ENCODE measurements at places on chromosomes 6 and 20.

DNA sequence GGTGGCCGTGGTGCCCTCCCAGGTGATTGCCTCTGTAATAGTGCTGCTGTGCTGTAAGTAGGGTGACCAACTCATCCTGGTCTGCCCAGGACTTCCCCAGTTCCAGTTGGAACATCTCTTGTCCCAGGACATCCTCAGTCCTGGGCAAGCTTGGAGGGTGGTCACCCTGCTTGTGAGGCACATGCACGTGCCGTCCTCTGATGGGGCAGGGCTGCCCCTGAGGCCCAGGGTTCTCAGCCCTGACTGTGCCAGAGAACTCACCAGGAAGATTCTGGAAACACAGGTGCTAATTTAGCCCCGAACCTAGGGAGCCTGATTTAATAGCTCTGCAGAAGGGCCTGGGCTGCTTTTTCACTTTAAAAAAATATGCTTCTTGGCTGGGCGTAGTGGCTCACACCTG, 120.9 kb upstream of the PHACTR3 start:
- DNase-seq = no peak

DNA sequence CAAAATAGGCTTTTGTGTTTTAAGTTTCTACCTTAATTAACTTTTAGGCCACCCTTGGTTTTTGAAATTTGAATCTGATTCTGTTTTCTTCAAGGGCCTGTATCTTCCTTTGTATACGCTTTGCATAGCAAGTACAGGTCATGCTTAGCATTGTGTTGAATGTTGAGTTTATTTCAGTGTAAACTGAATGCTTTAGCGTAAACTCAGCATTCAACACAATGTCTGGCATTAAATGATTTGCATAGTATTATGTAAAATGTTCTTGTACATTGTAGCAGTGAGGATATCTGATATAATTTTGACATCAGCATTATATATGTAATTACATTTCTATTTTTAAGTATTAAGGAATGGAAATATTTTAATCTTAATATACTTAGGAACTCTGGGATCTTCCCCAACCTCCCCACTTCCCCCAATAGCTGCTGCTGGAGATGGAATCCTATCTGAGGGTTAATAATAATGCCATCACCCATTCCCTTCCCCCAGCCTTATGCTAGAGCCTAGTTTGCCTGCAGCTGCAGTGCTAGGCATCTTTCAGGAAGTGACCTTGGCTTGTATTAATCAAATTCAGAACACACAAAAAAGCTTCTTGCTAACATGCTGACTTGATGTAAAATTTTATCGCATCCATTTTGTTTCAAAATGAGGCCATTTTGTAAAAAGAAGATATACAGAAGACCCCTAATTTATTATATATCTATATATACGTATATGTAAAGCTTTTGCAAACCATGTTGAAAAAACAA, 73.1 kb downstream of the NCOA3 start:
- DNase-seq = peak; percentile 45

DNA sequence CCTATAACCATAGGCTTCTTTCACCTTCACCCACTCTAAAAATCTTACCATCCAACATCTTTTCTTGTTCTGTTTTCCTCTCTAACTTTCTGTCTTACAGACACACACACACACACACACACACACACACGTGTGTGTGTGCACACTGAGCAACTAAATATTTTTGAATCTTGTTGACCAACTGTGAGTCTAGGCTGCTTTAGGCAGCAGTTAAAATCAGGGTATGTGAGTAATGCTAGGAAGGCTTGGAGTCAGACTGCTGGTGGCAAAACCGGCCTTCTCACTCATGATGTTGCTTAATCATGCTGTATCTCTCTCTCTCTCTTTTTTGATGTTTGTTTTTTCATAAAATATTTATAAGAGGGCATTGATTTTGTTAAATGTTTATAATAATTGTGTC, 103.1 kb upstream of the TBX18 start:
- DNase-seq = no peak

GRCh38 chr20:38117635-38118034, 47.4 kb downstream of the TGM2 start:
- DNase-seq = no peak

DNA sequence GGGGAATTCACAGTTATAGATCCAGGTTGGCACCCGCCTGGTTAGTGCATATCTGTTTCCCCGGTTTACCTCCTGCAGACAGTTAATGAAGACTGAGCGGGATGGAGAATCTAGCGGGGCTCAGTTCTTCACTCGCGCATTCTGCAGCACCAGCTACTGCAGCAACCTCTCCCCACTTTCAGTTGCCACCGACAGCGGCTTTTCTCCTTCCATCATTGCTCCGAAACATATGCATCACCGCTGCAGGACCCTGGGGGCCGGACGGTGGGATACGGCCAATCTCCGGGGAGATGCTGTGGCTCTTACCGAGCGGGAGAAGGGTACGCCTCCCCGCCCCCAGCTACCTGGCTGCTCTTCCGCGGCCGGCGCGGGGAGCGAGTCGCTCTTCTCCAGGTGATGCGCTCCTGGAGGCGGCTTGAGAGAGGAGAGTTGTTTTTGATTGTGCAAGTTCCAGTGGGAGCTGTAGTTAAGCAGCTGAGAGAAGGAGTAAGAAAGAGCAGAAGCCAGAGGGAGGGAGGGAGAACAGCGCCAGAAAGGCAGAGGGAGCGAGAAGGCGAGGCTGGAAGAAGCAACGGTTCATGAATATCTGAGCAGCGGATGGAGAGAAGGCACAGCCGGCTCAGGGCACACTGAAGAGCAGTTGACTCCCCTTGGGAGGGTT, at the start of gene SGK1:
SGK1 (minus strand) TSS at position 642 of the 661 bp plus-strand sequence. CDS start 652 bp downstream, outside the sequence.
- DNase-seq = peak; percentile 29

DNA sequence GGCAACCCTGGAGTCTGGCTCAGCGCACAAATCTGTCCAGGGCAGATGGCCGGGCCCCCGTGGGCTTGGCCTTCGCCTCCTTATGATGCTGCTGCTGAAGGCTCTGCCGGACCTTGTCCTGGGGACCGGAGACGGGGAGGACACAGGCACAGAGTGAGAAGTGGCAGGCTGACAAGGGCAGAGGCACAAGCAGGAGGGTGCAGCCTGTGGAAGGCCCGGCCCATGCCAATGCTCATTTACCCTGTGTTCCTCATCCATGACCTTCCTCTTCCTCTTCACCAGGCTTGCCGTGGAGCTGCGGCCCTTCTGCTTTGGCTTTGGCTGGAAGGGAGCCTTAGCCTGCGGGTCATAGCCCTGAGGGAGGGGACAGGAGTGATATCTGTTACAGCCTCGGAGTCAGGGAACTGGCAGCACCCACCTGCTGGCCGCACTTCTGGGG, 2.4 kb downstream of the B3GALT4 start:
- no peak for DNase-seq

- no peak for DNase-seq
Observed at GRCh38 chr6:143009851-143010250, 50.8 kb upstream of the AIG1 start.

DNA sequence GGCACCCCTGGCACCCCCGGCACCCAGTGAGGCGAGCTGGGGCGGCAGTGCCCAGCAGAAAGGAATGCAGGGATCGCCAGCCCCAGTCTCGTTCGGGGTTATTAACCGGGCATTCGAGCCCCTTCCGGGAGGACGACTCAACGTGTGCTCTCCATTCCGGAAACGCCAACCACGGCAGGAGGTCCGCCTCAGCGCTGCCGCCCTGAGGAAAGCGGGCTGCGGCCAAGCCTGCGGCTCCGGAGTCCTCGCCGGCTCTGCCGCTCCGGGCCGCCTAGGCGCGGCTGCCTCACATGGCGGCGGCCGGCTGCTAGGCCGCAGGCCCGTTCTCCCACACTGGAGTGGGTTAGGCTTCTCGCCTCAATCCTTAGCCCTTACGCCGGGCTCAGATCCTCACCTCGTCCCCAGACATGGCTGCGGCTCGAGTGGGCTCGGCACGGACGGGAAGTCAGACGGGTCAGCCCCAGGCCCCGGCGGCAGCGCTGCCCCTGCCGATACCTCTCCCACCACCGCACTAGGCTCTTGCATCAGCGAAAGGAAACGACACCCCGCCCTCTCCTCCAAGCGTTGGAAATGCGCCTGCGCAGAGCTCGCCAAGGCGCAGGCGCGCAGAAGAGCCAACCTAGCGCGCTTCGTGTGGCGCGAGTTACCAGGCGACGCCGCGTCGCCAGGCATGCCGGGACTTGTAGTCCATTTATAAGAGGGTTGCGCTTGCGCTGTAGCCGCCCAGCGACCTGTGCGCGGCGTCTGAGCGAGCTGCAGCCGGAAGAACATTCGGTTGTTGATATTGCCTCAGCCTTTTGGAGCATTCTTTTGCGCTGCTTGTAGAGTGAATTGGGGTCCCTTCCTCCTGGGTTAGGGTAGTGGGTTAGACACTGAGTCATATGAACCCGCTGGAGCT, at the start of gene EIF2S2:
EIF2S2 (minus strand) TSS at position 542 of the 898 bp plus-strand sequence; CDS start at position 409, 133 bp downstream.
- DNase-seq = peak; percentile 97

DNA sequence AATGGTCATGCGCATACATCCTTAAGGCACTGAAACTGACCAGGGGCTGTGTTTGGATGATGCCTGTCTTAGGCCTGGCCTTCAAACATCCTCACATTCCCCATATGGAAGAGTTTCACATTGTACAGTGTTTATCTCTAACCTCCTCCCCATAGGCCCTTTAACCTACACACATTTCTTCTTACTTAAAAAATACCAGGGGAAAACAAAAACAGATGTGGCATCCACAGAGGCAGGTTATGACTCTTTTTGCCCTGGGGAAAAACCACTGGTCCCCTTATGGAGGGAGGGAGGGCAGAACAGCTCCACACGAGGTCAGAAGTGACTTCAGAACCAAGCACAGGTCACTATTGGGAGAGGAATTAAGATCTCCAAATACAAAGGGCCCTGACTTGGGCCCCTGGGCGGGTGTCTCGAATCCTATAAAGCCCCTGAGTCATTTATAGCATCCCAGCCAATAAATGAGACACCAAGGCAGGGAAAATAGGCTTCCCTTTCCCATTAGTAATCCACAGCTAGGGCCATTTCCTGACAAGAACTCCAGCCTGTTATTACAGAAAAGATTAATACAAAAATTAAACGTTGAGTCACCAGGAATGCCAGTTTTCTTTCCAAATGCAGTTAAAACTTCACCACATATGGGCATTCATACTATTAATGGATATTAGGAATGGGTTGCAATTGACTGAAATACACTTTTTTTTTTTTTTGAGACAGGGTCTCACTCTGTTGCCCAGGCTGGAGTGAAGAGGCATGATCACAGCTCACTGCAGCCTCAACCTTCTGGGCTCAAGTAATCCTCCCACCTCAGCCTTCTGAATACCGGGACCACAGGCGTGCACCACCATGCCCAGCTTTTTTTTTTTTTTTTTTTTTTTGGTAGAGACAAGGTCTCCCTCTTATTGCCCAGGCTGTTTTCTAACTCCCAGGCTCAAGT, 107.2 kb downstream of the ATP9A start:
- DNase-seq = no peak

DNA sequence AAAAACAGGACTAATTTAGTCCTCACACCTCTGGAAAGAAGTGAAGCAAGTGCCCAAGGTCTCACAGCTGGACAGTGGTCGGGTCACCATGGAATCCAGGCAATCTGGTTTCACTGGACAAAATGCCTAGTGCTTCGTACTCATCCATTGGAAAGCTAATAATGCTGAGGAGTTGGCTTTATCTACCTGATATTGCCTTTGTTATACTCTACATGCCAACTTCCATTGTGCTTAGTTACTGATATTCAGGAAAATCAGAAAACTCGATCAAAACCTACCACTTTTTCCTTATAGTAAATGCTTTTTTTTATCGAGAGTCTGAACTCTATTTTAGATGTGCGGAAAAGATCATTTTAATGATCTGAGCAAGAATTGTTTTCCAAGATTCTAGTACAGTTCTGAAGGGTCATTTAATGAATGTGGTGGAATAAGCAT, 966 bp downstream of the CFAP206 start:
- no peak for DNase-seq

DNA sequence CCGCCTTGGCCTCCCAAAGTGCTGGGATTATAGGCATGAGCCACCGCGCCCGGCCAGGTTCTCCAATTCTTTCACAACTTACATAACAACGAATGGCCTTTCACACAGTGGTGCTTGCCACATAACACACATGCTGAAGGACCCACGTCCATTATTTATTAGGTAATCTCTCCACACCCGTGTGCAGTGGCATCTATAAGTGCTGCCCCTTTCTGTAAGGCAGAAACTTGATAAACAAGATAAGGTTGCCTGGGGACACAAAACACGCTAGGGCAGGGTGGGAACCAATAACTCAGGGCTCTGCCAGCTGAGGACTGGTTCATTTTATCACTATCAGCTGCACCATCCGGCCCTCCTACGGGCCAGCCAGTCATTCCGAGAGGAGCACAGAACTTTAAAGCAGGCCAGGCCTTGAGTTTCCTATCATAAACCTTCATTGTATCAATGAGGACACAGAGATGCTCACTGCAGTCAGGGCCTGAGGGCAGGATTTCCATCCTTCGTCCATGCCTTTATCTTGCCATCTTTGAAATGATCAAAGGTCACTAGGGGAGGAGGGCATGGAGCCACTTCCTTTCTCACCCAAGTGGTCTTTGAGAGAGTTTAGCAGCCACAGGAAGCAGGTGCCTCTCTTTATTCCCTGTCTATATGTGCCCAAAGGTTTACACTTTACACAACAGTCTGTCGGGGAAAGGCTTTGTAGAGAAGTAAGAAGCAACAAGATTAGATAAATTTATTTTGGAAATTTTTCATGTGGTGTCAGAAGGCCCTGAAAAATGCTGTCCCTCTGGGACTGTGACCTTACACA, 37.6 kb downstream of the GPLD1 start:
- no peak for DNase-seq

Data from germinal center (tissue), 1 donor.